ENCODE measurements at places on chromosomes 5 and 9. TPM values are rescaled to one million over a fixed set of nuclear protein-coding genes. Genes with fewer than 3 reads are reported as not detected.

DNA sequence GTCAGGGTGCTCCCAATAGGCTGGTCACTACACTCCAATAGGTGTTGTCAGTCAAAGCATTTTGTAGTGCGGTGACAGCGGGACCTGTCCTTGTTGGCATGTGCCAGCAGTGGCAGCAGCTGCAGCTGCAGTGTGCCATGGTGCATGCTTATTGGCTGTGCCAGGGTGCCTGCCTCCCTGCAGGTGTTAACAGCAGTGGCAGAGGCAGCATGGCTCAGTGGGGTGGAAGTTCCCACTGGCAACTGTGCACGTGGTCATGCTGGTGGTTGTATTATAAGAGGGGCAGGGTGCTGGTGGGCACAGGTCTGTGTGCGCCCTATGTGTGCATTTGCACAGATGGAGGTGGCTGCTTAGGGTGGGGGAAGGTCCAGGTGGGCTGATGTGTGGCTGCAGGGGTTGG lies 133.7 kb upstream of the EDIL3 start:
- DNase-seq = no peak

The HAND1 gene
- total RNA-seq = not detected

The IFNA13 gene
- total RNA-seq = not detected

The GEMIN5 gene
- 15.8 TPM for total RNA-seq

The TPPP gene
- total RNA-seq = 0.29 TPM

The SIL1 gene
- total RNA-seq = 37.3 TPM

The FBXL7 gene
- not detected for total RNA-seq

DNA sequence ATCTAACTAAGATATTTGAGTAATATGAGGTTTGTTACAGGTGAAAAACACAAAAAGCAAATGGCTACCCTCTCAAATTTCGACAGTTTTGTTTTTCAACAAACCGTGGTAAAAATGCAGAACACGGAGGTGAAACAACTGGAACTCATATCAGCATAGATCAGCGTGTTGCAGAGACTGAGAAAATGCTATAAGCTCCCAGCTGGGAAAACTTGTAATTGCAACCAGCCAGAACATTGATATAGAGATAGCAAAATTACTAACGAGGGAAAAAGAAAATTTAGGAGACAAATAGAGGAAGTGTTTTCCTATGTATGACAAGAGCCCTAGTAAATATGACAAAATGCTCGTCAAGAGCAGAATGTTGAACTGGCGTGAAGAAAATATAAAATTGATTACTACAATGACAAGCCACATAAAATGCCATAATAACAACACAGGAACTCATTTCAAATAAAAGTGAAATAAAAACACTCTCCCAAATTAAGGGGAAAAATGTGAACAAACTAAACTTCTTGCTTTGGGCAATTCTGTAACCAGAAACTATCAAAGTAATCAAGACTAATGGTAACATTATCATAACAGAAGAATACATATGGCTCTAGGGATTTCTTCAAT lies 1989.8 kb downstream of the EFNA5 start:
- no peak for DNase-seq

DNA sequence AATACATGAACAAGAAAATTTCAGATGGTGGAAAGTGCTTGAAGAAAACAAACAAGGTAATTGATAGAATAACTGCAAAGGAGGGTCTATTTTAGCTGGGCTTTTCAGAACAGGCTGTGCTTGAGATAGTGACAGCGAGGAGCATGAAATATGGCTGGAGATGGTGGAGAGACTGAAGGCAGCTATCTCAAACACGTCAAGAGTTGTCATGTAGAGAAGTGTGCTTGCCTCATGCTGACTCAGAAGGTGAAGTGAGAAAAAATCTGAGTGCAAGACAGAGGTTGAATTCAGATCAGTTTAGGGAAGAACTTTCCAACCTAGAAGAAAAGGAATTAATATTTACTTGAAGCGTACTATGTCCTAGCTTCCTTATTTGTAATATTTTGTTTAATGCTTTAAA lies 115.5 kb upstream of the RANBP3L start:
- no peak for DNase-seq

DNA sequence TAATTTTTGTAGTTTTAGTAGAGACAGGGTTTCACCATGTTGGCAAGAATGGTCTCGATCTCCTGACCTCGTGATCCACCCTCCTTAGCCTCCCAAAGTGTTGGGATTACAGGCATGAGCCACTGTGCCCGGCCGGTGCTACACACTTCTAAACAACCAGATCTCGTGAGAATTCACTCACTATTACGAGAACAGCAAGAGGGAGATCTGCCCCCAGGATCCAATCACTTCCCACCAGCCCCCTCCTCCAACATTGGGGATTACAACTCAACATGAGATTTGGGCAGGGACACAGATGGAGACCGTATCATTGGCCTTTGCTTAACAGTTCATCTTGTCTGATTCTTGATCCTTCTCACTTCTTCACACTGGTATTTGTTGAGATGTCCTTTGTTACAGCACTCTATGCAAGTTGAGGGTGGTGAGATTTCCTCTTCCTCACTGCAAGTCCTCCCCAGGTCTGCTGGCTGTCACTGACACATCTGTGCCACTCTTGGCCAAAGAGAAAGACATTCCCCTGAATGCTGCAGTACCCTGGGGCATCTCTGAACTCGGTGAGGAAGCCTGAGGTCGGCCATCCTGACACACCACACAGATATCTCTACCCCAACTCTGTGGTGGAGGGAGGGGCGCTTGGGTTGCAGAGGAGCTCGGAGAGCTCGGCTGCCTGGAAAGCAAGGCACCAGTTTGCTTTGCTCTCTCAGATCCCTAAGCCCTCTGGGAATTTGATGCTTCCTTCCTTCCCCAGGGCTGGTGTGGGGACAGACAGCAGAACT lies 4.2 kb upstream of the SUB1 start:
- DNase-seq = no peak

The CBY3 gene
- total RNA-seq = 0.44 TPM

The FOXD4L6 gene
- total RNA-seq = 0.21 TPM

- DNase-seq = no peak
Measured at GRCh38 chr5:126680191-126680817, 79.6 kb downstream of the PHAX start.

- DNase-seq = no peak
Measured at GRCh38 chr5:66164044-66164790, 20.1 kb downstream of the SREK1 start.

- no peak for DNase-seq
Measured at GRCh38 chr9:130890870-130891687, 5.5 kb downstream of the QRFP start.

GRCh38 chr9:109286571-109286977 lies 34.3 kb downstream of the EPB41L4B start:
- DNase-seq = no peak

GRCh38 chr5:16585041-16585667 lies 31.6 kb downstream of the RETREG1 start:
- no peak for DNase-seq

The HAVCR2 gene
- total RNA-seq = 30.2 TPM

GRCh38 chr9:111621895-111622480 lies 9.1 kb upstream of the DNAJC25 start:
- DNase-seq = peak; percentile 23

GRCh38 chr5:145521066-145521465 lies 314.1 kb downstream of the PRELID2 start:
- DNase-seq = no peak

DNA sequence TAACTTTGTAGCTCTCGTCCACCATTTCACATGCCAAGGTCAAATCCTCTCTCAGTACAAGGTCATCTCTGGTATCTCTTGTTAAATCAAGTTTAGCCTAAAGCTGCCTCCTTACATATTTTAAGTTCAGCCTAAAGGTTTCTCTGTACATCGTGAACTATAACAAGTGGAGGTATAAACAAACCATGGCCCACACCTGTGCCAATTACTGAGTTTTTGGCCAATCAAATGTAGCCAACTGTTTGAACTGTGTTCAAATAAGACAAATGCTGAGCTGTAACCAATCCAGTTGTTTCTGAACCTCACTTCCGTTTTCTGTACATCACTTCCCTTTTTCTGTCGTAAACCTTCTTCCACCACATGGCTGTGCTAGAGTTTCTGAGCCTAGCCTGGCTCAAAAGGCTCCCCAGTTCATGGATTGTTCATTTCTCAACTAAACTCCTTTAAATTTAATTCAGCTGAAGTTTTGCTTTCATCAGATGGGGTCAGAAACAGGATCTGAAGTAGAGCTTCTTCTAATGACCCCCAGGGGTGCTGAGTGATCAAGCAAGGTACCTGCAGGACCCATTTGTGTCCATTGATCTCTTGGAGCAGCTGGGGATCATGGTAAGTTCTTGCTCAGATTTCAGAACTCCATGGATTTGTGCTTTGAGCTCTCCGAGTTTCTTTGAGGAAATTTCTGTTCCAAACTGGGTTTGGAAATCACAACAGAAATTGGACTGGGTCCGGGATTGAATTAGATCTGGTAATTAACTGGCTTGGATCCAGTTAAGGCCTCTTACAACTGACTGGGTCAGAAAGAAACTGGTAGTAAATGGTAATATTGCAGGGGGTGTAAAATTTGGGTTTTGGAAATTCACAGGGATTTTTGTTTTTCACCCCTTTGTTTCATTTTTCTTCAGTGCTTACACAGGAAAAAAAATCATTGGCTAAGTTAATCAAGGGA lies 11.0 kb upstream of the NANS start:
- DNase-seq = peak; percentile 50

The BAAT gene
- total RNA-seq = 0.24 TPM

DNA sequence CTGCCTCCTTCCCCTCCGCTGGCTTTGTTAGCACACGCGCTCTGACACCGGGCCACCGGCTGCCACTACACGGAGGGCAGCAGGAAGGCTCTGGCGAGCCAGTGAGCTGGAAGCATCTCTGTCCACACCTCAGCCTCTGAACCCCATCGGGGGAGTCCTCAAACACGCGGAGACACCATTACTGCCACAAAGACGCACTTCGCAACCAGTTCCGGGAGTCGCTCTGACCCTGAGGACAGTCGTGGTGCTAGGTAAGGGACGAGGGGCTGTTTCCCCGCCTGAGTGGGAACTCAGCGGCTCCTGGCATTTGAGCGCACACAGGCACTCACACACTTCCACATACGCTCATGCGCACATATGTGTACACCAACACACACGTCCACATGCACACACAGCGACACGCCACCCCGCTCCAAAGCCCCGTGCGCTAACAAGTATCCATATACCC lies 160.0 kb downstream of the C9orf152 start:
- DNase-seq = peak; percentile 36

GRCh38 chr9:110192531-110193261 lies 15.3 kb downstream of the C9orf152 start:
- DNase-seq = no peak

The RGP1 gene
- total RNA-seq = 32.5 TPM

The ARID3C gene
- 0.16 TPM for total RNA-seq

GRCh38 chr9:74645007-74645639 lies 148.0 kb downstream of the RORB start:
- no peak for DNase-seq

The SPINK6 gene
- not detected for total RNA-seq

GRCh38 chr9:124256517-124257069 lies 1.2 kb upstream of the NEK6 start:
- no peak for DNase-seq

- no peak for DNase-seq
Measured at GRCh38 chr9:113875459-113876150, 504 bp upstream of the ZNF618 start.

GRCh38 chr9:132068605-132069004 lies 11.1 kb downstream of the MED27 start:
- no peak for DNase-seq

The PAX5 gene
- 2.2 TPM for total RNA-seq

DNA sequence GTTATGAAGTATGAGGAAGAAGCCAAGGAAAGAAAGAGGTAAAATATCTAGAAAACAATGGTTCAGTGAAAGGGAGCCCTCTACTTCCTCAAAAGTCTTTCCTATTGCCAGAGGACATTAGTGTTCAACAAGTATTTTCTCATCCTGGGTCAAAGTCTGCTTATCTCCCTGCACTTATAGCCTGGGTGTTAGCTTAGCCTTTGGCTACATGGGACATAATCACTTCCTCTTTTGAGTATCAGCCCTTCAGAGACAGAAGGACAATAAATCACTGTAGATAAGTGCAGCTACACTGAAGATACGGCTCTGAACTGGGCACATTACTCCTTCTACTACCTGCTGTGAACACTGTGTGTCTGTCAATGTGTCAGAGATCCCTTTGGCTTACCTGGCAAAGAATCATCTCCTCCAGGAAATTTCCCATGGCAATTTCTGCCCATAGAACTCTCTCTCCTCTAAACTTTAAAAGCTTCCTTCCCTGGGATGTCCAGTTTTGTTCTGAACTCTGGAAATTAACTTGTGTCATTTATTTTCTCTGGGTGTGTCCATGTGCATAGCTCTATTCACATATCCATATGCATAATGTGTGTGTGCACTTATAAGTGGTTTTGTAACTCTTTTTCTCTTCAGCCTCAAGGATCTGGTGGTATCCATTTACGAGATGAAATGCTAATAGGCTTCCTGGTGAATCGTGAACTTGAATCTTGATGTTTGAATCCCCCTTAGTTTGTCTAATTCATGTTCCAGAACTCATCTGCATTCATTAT lies 30.0 kb upstream of the RECK start:
- DNase-seq = no peak

GRCh38 chr5:159851053-159851452 lies 65.2 kb upstream of the ADRA1B start:
- DNase-seq = no peak

DNA sequence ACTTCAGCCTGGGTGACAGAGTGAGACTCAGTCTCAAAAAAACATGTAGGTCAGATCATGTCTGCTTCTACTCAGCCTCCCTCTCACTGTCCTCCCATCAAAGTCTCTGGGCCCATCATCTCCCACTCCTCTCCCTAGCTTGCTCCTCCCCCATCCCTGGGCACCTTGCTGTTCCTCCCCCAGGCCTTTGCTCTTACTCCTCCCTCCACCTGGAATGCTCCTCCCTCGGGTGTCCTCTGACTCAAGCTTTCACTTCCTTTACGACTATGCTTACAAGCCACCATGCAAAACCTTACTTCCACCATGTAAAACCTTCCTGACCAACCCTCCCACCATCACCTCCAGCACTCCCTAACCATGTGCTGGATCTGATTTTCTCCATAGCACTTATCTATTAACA lies 51.5 kb downstream of the MTMR12 start:
- peak; percentile 26 for DNase-seq

GRCh38 chr5:113128082-113128481 lies 151.5 kb downstream of the DCP2 start:
- DNase-seq = no peak

The ZNF883 gene
- 0.89 TPM for total RNA-seq

The INSYN2B gene
- total RNA-seq = not detected

GRCh38 chr9:127941062-127941960 lies 3.7 kb upstream of the DPM2 start:
- no peak for DNase-seq

The CAST gene
- total RNA-seq = 163 TPM

Data from activated T-cell treated with anti-CD3 and anti-CD28 coated beads, Interleukin-2, amount 50 U/mL, for 72 hours (primary cell).